ENCODE measurements at places on chromosomes 3 and 15.

DNA sequence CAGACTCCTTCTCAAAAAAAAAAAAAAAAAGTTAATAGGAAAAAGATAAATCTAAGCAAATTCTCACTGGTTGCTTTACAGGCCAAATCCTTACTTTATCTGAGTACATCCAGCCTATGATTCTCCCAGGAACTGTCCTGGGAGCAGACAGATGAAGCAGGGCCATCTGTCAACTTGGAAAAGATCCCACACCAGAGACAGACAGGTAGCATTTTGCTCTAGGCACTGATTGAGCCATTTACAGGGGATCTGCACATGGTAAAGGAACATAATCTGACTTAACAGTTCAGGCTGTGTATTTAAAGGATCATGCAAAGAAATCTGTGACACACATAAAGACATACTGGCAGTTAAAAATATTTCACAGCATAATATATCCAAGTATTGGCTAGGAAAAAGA is 1006.5 kb downstream of the TBL1XR1 start:
- DNase-seq: no peak

- DNase-seq: no peak
These were observed 167.3 kb downstream of the XXYLT1 start for GRCh38 chr3:195103623-195104022.

DNA sequence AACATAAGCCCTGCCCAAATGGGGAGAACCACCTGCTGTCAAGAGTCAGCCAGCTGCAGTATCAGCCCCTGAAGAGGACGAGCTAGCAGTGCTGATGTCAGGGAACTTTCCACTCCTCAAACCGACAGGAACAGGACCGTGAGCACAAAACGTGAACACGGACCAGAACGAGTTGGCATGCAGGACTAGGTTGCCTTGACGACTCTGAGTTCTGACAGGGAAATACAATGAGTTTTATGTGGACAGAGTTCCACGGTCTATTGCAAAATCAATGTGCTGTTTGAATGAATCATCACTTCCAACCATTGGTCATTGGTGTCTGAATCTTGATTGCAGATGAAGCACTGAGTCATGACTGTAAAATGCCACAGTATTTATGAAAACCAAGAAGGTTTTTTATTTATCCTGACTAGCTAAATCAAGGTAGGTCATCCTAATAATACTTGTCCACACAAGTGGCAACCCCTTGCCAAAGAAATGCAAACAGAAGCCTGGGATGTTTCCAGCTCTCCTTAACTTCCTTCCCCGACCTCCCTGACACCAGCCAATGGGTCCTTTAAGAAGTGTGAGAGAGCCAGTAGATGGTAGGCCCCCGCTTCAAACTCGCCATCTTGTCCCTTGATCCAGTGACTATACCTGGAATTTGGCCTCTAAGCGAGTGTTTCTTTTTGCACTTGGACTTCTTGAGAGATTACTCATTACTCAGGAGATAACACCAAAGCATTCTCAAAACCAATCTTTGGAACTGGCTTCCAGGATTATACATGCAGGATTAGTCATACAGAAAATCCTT is 119.6 kb downstream of the ASB7 start:
- DNase-seq: no peak

DNA sequence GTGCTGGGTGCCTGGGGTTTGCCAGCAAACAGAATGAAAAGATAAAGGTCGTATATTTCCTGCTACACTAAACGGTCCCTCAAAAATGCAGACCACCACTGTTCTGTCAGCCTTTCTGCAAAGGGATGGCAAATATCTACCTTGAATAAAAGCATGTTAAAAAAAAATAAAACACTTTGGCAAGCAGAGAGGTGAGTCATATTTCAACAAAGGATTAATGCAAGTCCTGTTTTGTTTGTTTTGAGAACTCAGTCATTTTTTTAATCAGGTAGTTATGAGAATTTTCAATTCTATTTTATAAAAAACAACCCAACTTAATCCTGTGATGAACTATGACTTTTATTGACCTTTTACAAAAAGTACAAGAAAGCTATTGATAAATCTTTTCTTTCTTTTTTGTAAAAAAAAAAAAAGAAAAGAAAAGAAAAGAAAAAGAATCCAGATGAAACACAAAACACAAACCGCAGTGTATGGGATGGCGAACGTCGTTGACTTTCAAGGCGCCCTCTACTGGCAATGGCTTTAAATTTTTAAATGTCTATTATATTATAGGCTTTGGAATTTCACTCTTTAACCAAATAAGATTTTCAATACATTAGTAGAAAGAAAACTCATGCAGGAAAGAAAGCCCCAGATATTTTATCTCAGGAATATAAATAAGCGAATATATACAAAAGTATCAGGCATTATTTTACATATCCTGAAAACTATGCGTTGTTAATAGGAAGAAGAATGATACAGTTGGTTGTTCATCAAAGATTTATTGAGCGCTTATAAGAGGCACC is 87.8 kb downstream of the NCEH1 start:
- DNase-seq: peak; percentile 30

DNA sequence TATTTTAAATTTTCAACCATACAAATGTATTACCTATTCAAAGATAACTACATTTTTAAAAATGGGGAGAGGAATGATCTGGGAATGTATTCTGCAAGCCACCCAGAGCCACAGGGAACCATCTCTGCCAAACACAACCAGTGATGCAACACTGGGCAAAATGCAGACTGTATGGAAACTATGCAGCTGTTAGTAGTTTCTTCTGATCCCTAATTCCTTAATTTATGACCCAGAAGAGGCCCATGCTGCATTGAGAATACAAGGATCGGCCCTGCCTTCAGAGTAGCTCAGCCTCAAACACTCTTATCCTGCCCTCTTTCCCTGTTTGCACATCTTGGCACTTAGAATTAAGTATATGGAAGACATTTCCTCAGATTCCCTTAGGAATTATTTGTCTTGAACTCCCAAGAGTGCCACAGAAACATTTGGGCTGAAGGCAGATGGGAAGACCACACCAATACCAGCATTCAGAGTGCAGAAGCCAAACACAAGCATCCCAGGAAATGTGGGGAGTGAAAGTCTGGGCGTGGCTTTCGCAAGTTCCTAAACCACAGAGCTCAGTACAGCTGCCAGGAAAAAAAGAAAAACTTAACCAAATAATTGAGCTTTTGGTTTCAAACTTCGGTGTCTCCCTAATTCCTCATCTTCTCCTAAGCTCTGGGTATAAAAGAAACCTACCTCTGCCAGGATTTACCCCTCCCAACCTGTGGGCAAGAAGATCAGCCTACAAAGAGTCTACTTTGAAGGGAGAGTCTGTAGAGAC is 5.3 kb downstream of the SNUPN start:
- DNase-seq: no peak

Data from CD4-positive, alpha-beta memory T cell (primary cell).